Small intestine (tissue), 16 donors: ENCODE measurements at places on chromosomes 12 and 14. TPM values are rescaled to one million over a fixed set of nuclear protein-coding genes. Genes with fewer than 3 reads are reported as not detected.

The PTPN21 gene
- polyA plus RNA-seq, result 10.0 TPM

The PITPNM2 gene
- 2.2 TPM for polyA plus RNA-seq

DNA sequence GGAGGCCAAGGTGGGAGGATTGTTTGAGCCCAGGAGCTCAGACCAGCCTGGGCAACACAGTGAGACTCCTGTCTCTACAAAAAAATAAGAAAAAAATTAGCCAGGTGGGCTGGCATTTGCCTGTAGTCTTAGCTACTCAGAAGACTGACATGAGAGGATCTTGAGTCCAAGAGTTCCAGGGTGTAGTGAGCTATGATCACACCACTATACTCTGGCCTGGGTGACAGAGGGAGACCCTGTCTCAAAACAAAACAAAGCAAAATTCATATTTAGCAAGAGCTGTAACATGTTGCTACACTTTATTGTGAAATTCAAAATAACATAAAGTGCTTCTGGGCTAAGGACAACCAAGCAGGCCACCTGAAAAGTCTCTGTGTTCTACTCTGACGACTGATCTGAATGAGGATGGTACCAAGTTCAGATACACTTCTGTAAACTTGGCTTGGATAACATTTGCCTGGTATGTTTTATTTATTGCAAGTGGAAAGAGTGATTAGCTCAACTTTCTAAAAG is 11.6 kb upstream of the STRN3 start:
- DNase-seq, result no peak
- no peaks in the 10 kb centered on the region for H3K27me3 ChIP-seq
- no peak overlapping the region for H3K4me3 ChIP-seq
- no peaks in the 10 kb centered on the region for H3K36me3 ChIP-seq
- H3K27ac ChIP-seq, result no peak overlapping the region
- H3K4me1 ChIP-seq, result peaks cover 3% of the 10 kb centered on the region

- H3K27ac ChIP-seq, result no peak overlapping the region
- no peak overlapping the region for H3K4me3 ChIP-seq
- no peaks in the 10 kb centered on the region for H3K27me3 ChIP-seq
Observed at GRCh38 chr12:38586789-38587188, 270.2 kb downstream of the ALG10B start.

DNA sequence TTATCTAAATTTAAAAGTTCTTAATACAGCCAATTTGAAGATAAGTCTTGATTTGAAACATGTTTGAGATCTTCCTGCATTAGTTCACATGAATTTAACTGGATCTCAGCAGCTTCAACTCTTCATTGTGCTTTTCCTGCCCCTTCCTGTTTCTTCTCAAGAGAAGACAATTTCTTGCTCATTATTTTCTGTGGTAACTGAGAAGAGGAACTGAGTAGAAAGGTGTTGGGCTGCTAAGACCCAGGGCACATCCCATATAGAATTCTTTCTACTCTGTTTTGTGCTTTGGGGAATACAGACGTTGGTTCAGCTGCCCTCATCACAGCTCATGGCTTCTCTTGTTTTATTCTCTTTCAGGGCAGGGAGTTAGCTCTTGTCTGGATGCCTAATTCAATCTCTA is 110.2 kb downstream of the SNAPC1 start:
- H3K27me3 ChIP-seq, result no peaks in the 10 kb centered on the region
- no peak overlapping the region for H3K27ac ChIP-seq
- no peak for DNase-seq
- no peaks in the 10 kb centered on the region for H3K36me3 ChIP-seq
- no peaks in the 10 kb centered on the region for H3K4me1 ChIP-seq

DNA sequence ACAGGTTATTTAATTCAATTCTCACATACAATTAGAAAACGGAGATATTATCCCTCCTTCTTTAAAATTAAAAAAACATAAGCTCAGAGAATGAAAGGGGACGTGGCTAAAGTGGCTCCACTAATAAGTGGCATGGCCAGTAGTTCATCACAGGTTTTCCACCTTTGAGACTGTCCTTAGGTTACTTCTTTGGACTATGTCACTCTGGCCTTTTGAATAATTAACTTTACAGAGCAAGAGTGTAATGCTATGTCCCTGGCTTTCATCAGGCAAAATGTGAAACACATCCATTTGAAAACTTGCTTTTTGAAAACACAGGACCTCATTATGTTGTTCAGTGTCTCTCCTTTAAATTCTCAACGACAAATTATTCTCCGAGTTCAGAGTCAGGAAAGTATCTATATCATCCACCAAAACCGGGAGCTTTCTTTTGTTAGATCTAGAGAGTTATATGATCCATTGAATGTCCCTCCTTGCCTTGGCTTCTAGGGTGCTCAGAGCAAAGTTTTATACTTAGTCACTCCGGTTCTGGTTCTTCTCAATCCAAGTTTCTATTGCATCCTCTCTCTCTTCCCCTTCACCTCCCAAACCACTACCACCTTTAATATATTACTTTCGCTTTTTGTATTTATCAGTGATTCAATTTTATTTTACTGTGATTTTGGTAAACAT is 43.0 kb upstream of the BTG1 start:
- H3K4me1 ChIP-seq, result peaks cover 9% of the 10 kb centered on the region
- no peak overlapping the region for H3K4me3 ChIP-seq

DNA sequence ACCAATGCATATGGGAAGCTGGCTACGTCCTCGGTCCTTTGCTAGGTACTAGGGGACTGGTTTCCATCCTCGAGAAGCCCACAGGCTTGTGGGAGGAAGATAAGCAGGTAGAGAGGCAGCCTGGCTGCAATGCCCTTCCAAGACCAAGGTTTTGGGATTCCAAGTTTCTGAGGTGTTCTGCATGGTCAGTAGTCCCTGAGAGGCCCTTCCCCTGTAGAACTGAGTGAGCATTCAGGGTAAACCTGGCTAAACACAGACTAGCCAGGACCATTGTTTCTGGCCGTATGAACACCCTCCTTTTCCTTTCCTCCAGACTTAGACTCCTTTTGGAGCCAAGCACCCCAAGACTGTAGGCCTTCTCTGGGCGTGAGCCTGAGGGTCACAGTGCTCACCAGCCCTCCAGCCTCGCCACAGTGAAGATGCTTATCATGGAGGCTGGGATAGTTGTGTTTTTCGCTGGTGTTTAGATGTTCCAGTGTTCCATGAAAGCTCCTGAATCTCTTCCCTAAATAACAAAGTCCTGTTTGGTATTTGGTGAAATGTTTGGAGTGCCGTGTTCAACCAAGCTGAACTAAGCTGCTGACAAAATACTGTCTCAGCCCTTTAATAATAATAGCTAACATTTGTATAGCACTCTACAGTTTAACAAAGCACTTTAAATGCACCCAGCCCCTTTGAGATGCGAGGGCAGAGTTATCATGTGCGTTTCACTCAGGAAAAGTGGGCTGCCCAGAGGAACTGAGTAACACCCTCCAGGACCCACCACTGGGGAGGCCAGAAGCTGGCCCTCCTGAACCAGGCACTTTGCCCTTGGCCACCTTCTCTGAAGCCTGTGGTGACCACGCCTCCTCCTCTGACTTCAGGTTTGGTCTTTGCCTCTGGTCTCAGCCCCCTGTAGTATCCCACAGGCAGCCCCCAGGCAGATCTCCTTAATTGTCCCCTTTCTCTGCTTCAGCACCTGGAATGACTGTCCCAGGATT is 284.5 kb downstream of the CACNA1C start:
- no peaks in the 10 kb centered on the region for H3K36me3 ChIP-seq
- no peak for DNase-seq
- no peaks in the 10 kb centered on the region for H3K27me3 ChIP-seq
- H3K4me3 ChIP-seq, result no peak overlapping the region
- H3K27ac ChIP-seq, result peak overlapping the region; percentile 62

GRCh38 chr12:95218150-95219133 is 835 bp downstream of the VEZT start:
- peak overlapping the region; percentile 97 for H3K27ac ChIP-seq
- DNase-seq, result peak; percentile 81
- peak overlapping the region; percentile 95 for H3K4me3 ChIP-seq
- H3K36me3 ChIP-seq, result peaks cover 3% of the 10 kb centered on the region

DNA sequence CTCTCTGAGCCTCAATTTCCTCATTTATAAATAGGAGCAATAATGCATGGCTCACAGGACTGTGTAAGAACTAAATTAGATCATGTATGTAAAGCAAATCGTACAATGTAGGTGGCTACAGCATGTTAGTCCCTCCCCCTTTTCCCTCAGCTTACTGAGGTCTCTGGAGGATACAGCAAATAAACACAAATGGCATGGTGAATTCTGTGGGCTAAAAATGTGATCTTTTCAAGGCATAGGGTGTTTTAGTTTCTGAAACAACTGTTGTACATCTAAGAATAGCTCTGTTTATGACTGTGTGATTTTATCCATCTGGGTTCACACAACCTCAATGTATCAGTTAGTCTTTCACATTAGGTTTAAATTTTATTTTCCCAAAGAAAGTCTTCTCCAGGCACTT is 121.2 kb upstream of the PLEKHG7 start:
- H3K27ac ChIP-seq, result no peak overlapping the region
- no peaks in the 10 kb centered on the region for H3K36me3 ChIP-seq
- no peaks in the 10 kb centered on the region for H3K4me1 ChIP-seq
- H3K4me3 ChIP-seq, result no peak overlapping the region
- DNase-seq, result no peak

DNA sequence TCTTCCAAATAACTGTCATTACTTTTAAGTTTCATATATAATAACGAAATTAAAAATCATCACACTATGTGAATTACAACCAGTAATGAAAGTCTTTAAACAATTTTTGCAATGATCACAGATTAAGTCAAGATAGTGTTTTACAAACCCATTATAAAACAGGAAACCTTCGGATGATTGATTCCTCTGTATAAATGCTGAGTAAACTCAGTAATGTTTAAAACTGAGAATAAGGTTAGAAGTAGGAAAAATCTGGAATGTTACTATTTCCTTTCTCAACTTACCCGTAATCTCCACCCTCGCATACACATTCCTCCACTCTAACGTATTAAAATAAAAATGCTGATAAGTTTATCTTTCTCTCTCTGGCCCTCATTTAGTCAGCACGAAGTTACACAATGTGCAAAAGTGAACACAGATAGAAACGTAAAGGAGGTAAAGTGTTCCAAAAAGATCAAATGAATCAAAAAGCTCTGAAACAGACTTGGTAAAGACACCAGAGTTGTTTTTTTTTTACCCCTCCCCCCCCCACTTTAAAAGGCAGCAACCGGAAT is 1.6 kb downstream of the ZFC3H1 start:
- H3K27me3 ChIP-seq, result no peaks in the 10 kb centered on the region
- peak; percentile 45 for DNase-seq
- H3K36me3 ChIP-seq, result peaks cover 9% of the 10 kb centered on the region
- peak overlapping the region; percentile 77 for H3K4me3 ChIP-seq
- H3K4me1 ChIP-seq, result peaks cover 4% of the 10 kb centered on the region
- H3K27ac ChIP-seq, result peak overlapping the region; percentile 98

GRCh38 chr14:100783630-100784370 is 42.1 kb upstream of the MEG3 start:
- no peaks in the 10 kb centered on the region for H3K27me3 ChIP-seq
- H3K4me1 ChIP-seq, result no peaks in the 10 kb centered on the region
- H3K27ac ChIP-seq, result no peak overlapping the region
- no peak for DNase-seq

DNA sequence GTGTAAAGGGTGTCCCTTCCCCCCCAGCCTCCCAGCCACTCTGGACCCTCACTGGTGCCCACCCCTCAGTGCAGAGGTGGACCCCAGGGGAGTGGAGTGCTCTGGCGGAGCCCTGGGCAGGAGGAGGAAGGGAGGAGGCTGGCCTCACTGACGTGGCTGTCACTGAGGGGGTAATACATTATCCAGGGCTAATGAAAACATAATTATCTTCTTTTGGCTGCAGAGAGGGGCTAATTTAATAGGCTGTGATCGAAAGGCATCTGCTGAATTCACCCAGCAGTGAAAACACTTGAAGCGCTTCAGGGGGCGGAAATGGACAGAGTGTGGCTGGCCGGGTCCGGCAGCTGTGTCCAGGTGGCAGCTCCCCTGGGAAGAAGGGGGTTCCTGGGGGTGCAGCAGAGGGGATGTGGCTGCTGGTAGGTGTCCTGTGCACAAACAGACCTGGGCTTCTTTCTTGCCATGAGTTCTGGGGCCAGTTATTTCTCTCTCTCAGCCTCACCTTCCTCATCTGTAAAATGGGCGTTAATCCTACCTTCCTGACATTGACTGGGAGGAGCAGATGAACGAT is 3.7 kb upstream of the NOS1 start:
- no peak for DNase-seq

GRCh38 chr12:8038659-8039114 is 6.2 kb downstream of the FOXJ2 start:
- H3K4me3 ChIP-seq, result no peak overlapping the region
- DNase-seq, result peak; percentile 51
- H3K36me3 ChIP-seq, result peaks cover 9% of the 10 kb centered on the region
- no peak overlapping the region for H3K27ac ChIP-seq
- no peaks in the 10 kb centered on the region for H3K27me3 ChIP-seq

GRCh38 chr12:57096748-57097553 is 8.0 kb downstream of the NAB2 start:
- H3K4me3 ChIP-seq, result no peak overlapping the region
- peaks cover 21% of the 10 kb centered on the region for H3K36me3 ChIP-seq

GRCh38 chr12:15625075-15625474 is 164.1 kb downstream of the EPS8 start:
- no peaks in the 10 kb centered on the region for H3K4me1 ChIP-seq
- H3K27me3 ChIP-seq, result no peaks in the 10 kb centered on the region
- H3K4me3 ChIP-seq, result no peak overlapping the region
- DNase-seq, result no peak
- no peak overlapping the region for H3K27ac ChIP-seq

- H3K4me1 ChIP-seq, result no peaks in the 10 kb centered on the region
- no peaks in the 10 kb centered on the region for H3K36me3 ChIP-seq
- no peak overlapping the region for H3K27ac ChIP-seq
- no peak for DNase-seq
- no peak overlapping the region for H3K4me3 ChIP-seq
- no peaks in the 10 kb centered on the region for H3K27me3 ChIP-seq
Observed at GRCh38 chr14:74843653-74844052, 32.3 kb downstream of the PROX2 start.
